ENCODE measurements at places on chromosomes 3 and 15.

DNA sequence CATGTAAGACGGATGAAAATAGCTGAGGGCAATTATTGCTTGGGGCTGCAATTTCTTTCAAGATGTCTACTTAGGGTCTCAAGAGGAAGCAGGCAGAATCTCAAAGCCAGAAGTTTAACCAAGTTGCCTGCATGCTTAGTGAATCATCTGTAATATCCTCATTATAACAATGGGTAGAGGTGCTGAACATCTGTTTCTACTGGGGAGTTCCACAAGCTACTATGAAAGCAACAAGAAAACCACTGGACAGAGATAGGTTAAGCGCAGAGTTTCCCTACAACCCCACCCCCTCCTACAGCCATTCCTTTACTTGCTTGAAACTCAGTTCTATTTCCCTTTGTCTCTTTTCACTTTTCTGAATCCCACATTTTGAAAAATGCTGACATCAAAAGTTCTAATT, 759.4 kb upstream of the GBE1 start:
- DNase-seq, result no peak

DNA sequence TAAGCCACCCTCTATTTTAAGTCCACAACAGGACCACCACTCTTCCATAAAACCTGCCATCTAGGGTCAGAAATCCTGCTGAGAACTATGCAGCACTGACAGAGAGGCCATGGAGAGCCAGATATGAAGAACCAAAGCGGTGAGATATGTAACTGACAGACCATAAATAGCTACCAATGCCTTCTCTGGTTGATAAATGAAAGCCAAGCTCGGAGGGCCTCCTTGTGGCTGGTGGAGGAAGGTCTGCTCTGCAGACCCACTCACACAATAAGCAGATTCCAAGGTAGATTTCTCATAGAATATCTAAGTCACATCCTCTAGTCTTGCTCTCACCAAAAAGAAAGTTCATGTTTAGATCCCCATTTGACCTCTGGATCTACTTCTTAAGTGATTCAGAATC, 38.9 kb downstream of the RYK start:
- DNase-seq, result peak; percentile 88

GRCh38 chr3:114206342-114206741, 27.5 kb upstream of the DRD3 start:
- DNase-seq, result no peak

DNA sequence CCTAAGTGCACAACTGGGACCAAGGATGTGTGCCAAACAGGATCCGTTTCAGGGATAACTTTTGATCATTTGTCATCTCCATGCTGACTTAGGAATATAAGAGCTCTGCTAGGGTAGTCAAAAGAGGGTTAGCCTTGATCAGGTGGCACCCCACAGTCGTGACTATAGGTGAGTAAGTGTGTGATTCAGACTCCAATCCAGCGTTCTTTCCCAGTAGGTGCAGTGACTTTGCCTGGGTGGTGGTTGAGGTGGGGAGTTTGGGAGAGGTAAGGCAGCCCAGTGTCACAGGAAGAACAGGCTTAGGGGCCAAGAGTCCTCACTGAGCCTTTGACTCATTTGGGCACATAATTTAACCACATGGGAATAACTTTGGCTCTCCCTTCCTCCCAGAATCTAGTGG, 51.0 kb downstream of the CHDH start:
- no peak for DNase-seq

DNA sequence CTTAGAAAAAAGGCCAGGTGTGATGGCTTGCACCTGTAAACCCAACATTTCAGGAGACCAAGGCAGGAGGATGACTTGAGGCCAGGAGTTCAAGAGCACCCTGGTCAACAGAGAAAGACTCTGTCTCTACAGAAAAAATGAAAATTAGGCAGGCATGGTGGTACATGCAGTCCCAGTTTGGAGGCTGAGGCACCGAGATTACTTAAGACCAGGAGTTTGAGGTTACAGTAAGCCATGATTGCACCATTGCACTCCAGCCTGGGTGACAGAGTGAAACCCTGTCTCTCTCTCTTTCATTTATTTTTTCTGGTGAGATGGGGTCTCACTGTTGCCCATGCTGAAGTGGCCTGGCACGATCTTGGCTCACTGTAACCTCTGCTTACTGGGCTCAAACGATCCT, 24.7 kb downstream of the IP6K1 start:
- no peak for DNase-seq

- DNase-seq, result no peak
Measured at GRCh38 chr3:126137490-126138130, 42.8 kb downstream of the ALDH1L1 start.

- DNase-seq, result peak; percentile 75
Measured at GRCh38 chr15:48641416-48641815, 4.1 kb downstream of the FBN1 start.

- peak; percentile 97 for DNase-seq
Measured at GRCh38 chr3:16448639-16449070, 64.8 kb downstream of the RFTN1 start.

GRCh38 chr15:89299896-89300295, 34.7 kb downstream of the POLG start:
- peak; percentile 80 for DNase-seq

- no peak for DNase-seq
Measured at GRCh38 chr3:137041686-137042085, 83.9 kb downstream of the IL20RB start.

DNA sequence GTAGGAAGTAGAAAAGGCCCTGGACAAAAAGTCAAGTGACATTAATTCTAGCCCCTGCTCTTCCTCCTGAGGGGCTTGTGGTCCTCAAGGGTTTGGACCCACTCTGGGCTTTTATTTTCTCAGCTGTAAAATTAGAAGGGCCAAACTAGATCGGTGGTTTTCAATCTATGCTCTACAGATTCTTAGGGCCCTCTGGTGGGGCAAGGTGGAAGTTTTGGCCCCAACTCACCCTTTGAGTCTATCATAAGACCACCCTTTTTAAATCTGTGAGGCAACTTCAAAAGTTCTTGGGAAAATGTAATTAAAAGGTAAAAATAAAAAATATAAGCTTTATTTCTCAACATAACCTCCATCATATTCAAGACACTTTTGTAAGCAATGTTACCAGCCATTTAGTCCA, 25.6 kb upstream of the CFAP161 start:
- DNase-seq, result peak; percentile 28

GRCh38 chr3:22265403-22265802, 514.4 kb upstream of the ZNF385D start:
- DNase-seq, result no peak

- no peak for DNase-seq
Measured at GRCh38 chr3:124829819-124830554, 57.2 kb downstream of the ITGB5 start.

- peak; percentile 65 for DNase-seq
Measured at GRCh38 chr15:71678191-71678590, 132.2 kb upstream of the NR2E3 start.

- DNase-seq, result no peak
Measured at GRCh38 chr3:186315581-186316354, 46.3 kb downstream of the DGKG start.

DNA sequence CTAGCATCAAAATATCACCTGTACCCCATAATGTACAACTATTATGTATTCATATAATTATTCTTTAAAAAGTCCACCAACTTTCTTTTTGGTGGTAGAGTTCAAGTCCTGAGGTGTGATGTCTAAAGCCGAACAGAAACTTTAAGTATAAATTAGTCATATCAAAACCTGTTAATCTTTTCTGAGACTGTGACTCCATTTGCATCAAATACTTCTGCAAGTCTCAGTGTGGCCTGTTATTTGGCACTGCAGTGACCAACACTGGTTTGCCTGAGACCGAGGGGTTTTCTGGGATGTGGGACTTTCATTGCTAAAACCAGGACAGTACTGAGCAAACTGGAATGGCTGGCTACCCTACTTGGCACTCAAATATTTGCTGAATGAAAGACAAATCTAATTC, 7.3 kb downstream of the NGLY1 start:
- DNase-seq, result no peak

DNA sequence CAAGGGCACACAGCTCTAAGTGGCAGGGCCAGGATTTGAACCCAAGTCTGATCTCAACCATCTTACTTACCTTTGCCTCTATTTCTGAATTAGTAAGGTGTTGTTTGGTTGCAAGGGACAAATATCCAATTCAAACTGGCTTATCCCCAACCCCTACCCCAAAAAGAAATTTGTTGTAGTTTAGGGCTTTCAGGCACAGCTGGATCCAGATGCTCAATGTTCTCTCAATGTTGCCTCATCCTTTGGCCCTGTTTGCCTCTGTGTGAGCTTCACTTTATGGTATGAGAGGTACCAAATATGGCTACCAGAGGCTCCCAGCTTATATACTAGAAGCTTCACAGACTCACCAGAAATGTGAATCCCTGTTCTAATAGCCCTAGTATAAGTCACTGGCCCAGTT, 499.9 kb downstream of the SHQ1 start:
- no peak for DNase-seq

- DNase-seq, result peak; percentile 92
Measured at GRCh38 chr3:69182588-69183316, 60.4 kb upstream of the LMOD3 start.

DNA sequence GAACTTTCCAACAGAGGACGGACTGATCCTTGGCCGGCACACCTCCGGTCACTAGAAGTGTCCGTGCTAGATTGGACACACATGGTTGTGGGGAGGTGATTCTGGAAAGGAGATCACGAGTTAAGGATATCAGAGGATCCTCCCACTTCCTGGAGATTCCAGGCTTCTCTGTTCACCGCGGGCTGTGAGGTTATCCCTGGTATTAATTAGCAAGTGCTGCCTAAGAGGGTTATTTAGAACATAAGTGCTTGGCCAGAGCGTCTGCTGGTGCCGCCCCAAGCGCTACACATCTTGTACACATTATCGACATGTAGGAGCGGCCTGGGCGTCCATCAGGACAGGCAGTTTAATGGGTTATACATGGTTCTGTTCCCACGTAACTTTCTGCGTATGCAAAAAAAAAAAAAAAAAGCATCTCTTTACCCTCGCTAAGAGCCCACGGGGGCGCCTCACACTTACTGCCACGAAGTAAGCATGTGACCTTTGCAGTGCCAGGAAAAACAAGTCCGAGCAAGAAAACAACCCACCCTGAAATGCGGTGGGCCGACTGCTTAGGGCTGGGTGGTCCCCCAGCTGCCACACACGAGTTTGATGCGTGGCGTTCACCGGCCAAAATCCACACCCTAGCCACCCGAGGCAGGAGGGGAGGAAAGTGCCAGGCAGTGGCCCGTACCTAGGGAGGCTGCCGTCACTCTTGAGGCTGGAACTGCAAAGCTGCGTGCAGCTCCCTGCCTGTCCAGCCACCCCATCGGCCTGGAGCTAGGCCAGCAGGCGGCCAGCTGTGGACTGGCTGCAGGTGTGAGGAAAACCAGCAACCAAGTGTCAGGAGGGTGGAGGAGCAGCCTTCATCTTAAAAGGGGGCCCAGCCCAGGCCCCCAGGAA, 78.0 kb downstream of the CPN2 start:
- no peak for DNase-seq

DNA sequence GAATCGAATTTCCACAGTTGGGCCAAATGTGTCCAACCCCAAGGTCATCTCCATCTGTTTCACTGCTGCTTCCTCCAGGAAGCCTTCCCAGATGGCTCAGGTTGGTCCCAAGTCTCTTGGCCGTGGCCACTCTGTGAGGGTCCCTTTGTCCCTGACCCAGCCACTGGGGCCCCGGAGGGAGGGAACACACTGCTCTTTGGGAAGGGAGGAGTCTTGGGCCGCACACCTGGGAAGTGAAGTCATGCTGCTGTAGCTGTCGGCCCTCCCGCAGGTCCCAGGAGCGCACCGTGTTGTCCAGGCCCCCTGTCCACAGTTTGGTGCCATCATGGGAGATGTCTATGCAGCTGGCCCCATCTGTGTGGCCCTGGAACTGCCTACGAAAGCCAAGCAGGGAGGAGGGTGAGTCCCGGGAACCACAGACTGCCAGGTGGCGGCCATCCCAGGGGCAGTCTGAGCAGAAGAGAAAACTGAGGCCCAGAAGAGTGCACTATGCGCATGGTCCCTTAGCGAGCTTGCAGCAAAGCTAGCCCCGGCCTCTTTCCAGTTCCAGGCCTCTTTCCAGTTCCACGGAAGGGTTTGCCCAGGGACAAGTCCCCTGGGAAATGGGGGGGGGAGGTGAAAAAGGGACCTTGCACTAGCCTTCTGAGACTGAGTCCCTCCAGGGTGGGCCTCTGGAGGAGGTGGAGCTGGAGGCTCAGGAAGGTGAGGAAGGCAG, 44.6 kb downstream of the TLE3 start:
- no peak for DNase-seq

DNA sequence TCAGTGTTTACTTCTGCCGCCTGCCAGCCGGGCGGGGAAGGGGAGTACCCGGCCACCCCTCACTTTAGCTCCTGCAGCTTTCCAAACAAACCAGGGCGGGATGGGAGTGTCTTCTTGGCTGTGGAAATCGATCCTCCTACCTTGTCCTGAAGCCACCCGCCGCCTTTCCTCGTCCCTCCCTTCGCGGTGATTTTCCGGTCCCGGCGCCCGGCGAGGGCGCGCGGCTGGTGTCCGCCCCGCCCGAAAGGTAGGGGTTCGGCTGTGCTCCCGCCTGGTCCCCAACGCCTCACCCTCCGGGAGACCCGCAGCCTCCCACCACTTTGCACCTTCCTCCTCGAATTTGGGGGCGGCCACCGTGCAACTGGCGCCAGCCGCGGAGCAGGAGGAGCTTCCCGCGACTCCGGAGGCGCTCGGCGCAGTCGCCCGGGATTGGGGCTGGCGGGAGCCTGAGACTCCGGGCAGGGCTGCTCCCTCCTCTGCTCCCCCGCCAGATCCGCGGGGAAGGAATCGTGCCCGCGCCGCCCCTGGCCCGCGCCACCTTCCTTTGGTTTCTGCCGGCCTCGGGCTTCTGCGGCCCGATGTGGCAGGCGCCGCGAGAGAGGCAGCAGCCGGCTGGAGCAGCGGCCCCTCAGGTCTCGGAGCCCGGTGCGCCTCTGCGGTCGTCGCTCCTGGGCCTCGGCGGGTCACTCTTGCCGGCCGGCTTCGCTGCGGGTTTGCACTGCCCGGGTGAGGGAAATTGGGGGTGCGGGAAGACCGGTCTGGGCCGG, 30.7 kb upstream of the ST3GAL6 start:
- peak; percentile 26 for DNase-seq

DNA sequence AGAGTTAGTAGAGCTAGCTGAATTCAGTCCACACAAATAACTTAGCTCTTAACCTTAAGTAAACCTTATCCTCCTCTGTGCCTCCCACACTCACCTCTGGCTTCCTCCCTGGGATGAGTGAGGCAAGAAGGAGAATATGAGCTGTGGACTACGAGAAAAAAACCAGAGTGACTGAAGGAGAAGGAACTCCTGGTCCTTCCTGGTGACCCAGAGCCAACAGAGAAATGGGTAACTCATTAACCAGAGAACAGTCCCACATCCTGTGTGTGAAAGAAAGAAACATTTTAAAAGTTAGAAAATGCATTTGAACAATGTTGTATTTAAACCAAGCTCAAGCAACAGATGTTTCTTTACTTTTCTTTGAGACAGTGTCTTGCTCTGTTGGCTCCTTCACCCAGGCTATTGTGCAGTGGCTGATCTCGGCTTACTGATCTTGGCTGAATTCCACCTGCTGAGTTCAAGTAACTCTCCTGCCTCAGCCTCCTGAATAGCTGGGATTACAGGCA, 27.5 kb upstream of the FAM81A start:
- DNase-seq, result no peak

DNA sequence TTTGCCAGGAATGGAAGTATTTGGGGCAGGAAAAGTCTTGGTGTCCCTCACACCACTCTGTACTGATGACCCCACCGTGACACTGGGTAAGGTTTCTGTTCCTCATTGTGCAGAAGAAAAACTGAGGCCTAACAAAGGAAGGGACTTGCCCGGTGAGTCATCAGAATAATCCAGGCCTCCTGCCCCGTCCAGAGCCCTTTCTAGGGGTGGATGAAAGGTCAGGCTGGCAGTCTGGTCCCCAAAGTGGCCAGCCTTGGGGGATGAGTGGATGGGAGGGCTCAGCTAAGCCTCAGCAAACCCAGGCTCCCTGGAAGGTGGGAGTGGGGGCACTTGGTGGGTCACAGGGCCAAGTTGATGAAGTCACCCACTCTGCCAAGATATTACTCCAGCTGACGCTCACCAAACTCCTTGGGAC, 2.3 kb upstream of the DNAH1 start:
- peak; percentile 33 for DNase-seq

Measured in choroid plexus epithelial cell (primary cell).